ENCODE measurements at places on chromosomes 6 and 20.

- no peak for DNase-seq
Observed at GRCh38 chr6:24415753-24416152, 13.0 kb downstream of the MRS2 start.

GRCh38 chr6:104969108-104969507 lies 12.2 kb downstream of the LIN28B start:
- DNase-seq: no peak

- no peak for DNase-seq
Observed at GRCh38 chr6:4186385-4186784, 51.0 kb upstream of the ECI2 start.

- DNase-seq: no peak
Observed at GRCh38 chr20:16363506-16364319, 209.5 kb downstream of the KIF16B start.

- no peak for DNase-seq
Observed at GRCh38 chr20:57038608-57039440, 227.6 kb downstream of the BMP7 start.

DNA sequence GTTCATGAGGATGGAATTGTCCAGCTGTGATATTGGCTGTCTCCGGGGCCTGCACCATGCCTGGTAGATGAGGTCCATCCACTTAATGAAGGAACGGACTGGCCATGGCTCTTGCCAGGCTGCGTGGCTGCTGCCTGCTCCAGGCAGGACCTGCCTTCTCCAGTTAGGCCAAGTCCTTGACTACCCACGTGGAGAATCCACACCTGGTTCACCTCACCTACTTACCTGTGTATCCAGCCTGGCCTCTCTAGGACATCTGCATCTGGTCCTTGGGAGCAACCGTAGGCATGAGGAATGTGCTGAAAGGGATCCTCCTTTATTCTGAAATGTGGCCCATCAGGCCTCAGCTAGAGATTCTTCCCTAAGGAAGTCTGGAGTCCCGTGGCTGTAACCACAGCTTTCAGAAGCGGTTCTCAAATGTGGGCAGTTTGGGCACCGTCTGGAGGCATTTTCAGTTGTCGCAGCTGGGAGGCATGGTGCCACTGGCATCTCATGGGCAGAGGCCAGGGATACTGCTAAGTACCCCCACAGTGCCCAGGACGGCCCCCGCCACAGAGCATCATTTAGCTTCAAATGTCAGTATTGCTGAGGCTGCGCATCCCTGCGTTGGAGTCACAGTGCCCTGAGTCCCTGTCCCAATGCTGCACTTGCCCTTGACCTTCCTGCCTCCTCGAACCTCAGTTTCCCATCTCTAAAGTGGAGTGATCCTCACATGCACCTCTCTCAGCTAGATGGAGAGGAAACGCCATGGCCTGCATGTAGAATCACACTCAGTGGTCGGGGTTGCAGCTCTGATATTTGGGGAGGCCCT lies 67.5 kb downstream of the PHACTR3 start:
- DNase-seq: no peak

- DNase-seq: no peak
Observed at GRCh38 chr20:1330075-1330830, 1.3 kb upstream of the SDCBP2 start.

- DNase-seq: no peak
Observed at GRCh38 chr6:52547647-52548352, 29.1 kb downstream of the TRAM2 start.

DNA sequence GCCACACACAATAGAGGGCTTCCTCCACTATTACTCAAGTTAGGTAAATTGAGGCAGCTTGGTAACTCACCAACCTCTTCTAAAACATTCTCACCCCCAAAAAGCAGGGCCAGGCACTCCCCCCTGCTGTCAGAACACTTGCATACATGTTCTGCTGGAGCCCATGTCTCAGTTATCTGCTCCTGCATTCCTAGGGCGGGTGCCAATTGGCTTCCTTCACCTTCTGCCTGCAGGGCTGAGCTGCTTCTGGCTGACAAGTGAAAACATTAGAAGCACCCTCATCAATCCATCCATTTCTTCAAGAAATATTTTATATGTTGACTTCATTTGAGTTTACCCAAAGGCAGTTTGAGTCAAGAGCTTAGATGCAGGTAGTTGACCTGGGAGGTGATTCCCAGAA lies 4.5 kb upstream of the ENTPD6 start:
- DNase-seq: no peak

DNA sequence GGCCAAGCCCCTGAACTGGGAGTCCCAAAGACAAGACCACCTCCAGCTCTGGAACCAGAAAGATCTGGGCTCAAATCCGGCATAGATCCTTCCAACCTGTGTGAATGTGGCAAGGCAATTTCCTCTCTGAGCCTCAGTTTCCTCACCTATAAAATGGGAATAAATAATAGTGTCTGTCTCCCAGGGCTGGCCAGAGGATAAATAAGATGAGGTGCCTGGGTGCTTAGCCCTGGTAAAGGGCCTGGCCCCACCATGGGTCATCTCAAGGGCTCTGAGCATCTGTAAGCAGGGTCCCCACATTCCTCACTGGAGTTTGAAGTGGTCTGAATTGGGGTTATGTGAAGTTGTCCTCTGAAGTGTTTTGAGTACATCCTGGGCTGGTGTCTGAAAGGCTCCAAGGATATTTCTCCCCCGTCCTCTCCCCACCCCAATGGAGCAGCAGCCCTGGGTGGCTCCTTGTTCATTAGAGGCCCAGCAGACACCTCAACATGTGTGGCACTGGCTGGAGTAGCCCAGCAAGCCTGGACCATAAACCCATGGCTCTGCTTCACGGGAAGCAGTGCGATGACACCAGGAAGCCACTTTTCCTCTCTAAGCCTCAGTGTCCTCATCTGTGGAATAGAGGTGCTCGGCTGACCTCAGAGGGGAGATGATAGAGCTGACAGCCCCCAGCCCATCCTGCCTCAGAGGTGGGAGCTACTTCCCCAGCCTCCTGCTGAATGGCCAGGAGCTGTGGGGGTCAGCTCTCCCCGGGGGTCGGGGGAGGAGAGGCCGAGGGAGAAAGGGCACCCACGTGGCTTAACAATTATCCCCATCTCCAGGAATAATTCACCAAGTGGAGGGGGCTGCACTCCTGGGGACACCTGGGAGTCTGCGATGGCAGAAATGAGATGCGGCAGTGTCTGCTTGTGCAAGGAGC lies 48.0 kb downstream of the HNF4A start:
- DNase-seq: no peak

DNA sequence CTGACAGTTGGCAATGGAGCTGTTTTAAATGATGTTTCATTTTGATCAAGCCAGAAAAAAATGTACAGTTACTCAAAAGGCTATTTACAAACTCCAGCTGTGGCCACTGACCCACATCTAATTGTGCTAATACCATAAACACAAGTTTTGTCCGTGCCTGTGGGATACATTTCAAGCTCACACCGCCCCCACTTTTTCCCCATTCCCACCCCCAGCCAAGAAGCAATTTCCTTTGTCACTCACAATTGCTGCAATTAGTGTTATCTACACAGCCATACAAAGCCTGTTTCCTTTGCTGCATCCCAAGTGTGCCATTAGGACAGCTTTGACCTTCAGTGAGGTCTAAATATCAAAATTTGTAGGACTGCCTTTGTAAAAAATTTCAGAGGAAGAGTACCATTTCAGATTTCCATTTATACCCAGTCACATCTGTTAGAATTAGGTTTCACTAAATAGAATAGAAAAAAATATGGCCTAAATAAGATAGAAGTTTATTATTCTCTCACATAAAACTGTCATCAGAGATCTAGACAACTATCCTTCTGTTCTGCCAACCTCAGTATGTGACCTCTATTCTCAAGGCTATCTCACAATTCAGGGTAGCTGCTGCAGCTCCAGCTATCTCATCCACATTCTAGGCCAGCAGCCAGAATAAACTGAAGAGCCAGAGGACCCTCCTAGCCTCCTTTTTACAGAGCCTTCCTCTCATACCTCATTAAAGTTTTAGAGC lies 202.6 kb downstream of the NFATC2 start:
- DNase-seq: no peak

DNA sequence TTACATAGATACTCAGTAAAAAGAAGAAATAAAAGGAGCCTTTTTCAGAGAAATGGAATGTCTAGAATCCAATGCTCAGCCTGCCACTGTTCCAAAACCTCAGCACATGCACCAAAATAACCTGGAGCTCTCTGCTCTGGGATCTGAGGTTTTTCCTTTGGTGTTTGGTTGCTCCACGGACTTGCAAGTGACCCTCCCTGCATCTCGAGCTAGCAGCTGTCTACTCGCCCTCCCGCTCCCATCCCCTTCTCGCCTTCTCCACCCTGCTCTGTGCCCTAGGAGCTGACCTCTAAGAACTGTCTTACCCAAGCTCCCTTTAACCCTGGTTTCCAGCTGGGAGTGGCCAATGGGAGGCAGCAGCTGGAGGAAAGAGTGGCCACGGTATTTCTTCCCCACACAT lies 35.1 kb upstream of the FAM210B start:
- no peak for DNase-seq

DNA sequence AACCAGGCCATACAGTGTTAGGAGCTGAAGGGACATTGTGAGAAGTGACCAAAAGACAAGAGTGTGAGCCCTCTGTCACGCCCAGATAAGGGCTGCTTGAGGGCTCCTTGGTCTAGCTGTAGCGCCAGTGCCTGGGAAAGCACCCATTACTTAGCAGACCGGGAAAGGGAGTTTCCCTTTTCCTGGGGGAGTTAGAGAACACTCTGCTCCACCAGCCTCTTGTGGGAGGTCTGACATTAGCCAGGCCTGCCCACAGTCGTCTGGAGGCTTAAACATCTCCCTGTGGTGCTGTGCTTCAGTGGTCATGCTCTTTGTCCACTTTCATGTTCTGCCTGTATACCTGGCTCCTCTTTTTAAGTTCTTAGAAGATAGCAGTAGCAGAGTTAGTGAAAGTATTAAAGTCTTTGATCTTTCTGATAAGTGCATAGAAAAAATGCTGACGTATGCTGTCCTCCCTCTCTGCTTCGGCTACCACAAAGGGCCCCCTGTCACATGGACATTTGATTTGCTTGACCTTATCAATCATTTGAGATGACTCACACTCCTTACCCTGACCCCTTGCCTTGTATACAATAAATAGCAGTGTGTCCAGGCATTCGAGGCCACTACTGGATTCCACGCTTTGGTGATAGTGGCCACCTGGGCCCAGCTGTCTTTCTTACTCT lies 201.5 kb upstream of the ECI2 start:
- DNase-seq: no peak

- no peak for DNase-seq
Observed at GRCh38 chr6:20202699-20203302, 9.5 kb downstream of the MBOAT1 start.

- no peak for DNase-seq
Observed at GRCh38 chr6:162965366-162965765, 237.6 kb downstream of the PACRG start.

- peak; percentile 24 for DNase-seq
Observed at GRCh38 chr20:3786126-3786484, 435 bp downstream of the CENPB start.

GRCh38 chr20:61400499-61400898 lies 148.4 kb downstream of the CDH4 start:
- DNase-seq: no peak

- no peak for DNase-seq
Observed at GRCh38 chr6:74128536-74128935, 432.5 kb downstream of the CD109 start.

DNA sequence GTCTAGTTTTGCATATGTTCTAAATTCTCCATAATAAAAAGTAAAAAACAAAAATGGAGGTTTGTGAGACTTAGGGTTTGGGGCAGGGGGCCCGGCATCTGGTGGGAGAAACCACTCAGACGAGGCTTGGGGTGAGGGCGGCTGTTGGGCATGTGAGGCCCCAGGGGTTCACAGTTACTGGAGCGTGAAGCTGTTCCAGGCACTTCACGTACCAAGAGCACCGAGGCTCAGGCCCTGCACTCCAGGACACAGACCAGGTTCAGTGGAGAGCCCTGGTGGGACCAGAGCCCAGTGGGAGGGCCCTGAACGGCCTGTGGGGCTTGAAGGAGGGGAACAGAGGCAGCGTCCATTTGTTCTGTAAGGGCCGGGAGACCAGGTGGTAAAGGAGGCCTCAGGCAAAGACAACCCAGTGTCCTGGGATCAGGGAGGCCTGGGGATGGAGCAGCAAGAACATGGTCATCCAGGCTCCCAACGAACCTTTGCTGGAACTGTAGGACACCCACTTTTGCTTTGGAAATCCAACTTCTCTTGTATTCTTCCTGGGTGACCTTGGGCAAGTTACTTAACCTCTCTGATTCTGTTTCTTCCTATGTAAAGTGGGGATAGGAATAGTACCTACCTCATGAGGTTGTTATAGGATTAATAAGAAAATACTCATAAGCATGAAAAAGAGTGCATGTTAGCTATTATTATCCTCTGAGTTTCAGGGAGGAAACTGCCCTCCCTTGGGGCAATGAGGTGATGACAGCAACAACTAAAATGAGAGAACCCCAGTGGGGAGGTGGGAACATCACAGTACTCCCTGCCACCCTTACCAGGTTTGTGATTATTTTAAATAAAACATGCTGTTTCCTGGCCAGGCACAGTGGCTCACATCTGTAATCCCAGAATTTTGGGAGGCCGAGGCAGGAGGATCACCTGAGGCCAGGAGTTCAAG lies 1.1 kb upstream of the FGD2 start:
- DNase-seq: no peak

DNA sequence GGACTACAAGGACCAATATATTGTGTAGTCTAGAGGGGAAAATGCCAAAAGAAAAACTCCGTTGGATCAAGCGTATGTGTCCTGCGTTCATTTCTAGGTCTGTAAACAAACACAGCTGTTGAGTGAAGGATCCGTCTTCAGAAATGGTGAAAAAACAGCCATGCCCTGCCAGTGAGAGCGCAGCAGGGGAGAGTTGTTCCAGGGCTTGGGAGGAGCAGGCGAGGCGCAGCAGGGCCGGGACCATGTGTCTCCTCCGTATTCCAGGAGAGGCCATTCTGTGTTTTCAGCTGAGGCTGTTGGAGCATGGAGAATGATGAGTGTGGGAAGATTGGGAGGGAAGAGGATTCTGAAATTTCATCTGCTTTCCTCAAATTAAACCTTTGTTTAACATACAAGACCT lies 38.0 kb downstream of the BMP6 start:
- no peak for DNase-seq
